Effector memory CD8-positive, alpha-beta T cell (primary cell): ENCODE measurements at places on chromosomes 12 and 14.

DNA sequence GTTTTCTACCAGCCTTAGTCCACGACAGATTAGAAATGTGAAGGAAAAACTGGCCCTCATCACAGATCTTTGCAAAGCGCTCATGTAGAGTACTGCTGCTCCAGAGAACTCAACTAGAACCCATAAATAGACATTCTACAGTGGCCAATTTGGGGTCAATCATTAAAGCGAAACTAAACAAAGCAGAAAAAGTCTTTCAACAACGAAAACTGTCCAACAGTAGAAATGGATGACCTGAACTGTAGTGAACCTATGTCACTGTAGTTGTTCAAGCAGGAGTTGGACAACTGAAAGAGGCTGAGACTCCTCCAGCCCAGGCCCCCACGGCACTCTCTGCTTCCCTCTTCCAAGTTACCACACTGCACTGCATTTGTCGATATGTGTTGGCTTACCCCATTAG, 472.6 kb downstream of the BCAT1 start:
- H3K4me1 ChIP-seq: no peaks in the 10 kb centered on the region
- DNase-seq: no peak
- no peak overlapping the region for H3K27ac ChIP-seq
- H3K4me3 ChIP-seq: no peak overlapping the region
- no peaks in the 10 kb centered on the region for H3K27me3 ChIP-seq
- no peaks in the 10 kb centered on the region for H3K36me3 ChIP-seq

GRCh38 chr12:124782132-124782531, 81.5 kb downstream of the SCARB1 start:
- no peak for DNase-seq
- no peak overlapping the region for H3K27ac ChIP-seq
- H3K4me3 ChIP-seq: no peak overlapping the region

DNA sequence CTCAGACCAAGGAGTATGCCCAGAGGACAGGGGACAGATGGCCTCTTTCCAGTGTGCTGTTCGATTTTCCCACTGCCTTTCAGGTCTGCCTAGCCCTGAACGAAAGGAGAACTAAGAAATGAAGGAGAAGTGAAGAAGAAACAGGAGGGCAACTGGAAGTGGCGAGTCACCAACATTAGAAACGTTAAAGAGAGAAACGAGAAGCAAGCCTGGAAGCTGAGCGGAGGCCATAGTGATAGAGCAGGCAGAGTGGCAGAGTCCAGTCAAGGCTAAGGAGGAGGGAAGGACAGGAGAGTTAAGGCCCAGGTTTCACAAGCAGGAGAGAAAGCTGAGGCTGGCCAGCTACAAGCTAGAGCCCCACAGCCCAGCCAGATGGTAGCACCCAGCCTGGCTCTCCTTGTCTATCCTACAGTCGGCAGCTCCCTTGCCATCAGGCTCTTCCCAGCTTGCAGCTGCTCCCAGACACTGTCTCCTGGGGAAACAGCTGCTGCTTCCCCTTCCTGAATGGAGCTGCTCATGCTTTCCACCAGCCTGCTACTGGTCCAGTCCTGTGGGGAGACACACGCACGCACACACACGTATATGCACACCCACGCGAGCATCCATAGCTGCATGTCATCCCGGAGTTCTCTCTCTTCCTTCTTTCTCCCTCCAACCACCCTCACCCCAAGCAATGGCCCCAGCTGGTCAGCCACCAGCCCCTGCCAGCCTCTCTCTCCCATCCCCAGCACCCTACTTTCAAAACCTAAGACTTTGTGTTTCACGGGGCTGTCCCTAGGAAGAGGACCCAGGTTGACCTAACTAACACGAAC, 139.7 kb upstream of the CCND2 start:
- H3K4me1 ChIP-seq: peaks cover 6% of the 10 kb centered on the region
- DNase-seq: no peak
- H3K27ac ChIP-seq: no peak overlapping the region
- no peaks in the 10 kb centered on the region for H3K27me3 ChIP-seq

DNA sequence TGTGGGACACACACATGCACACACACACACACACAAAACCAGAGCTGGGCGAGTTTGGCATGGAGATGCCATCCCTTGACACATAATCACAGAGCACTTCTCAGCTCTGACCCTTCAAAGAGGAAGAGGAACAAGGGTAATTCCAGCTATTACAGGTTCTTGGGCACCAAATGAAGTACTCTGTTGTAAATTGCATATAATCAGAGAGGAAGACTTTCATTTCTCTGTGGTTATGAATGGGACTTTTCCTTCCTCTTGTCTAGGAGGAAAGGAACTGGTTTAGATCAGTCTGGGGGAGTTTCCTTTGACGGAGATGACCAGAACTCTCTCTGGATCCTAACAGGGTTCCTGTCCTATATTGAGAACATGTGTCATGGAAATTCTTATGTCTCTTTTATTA, 26.4 kb upstream of the FGF6 start:
- H3K27me3 ChIP-seq: peaks cover 36% of the 10 kb centered on the region
- H3K4me3 ChIP-seq: no peak overlapping the region
- no peak overlapping the region for H3K27ac ChIP-seq
- H3K4me1 ChIP-seq: no peaks in the 10 kb centered on the region
- H3K36me3 ChIP-seq: no peaks in the 10 kb centered on the region

GRCh38 chr12:65493913-65494245, 215.4 kb downstream of the MSRB3 start:
- peaks cover 9% of the 10 kb centered on the region for H3K27me3 ChIP-seq
- no peak overlapping the region for H3K27ac ChIP-seq
- no peak for DNase-seq
- H3K36me3 ChIP-seq: no peaks in the 10 kb centered on the region
- no peak overlapping the region for H3K4me3 ChIP-seq

DNA sequence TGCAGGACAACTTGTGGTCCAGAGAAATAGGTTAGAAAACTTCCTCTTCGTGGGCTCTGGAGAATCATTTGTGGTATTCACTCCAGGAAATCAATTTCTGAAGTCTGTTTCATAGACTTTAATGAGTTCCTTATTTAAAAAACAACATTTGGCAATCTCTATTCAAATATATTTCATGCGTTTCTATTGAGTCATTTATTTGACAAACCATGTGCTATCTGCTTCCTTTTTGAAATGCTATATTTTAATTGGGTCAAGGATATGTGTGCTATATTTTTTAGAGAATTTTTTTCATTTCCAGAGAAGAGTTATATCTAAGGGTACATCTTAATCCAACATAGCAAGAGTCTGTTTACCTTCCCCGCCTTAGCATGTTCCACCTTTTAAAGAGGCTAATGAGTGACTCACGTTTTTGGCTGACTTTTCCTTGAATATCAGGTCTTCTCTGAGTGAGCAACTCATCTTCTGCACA, 252.4 kb upstream of the EGLN3 start:
- no peaks in the 10 kb centered on the region for H3K4me1 ChIP-seq
- no peak overlapping the region for H3K27ac ChIP-seq
- DNase-seq: no peak
- no peaks in the 10 kb centered on the region for H3K36me3 ChIP-seq

DNA sequence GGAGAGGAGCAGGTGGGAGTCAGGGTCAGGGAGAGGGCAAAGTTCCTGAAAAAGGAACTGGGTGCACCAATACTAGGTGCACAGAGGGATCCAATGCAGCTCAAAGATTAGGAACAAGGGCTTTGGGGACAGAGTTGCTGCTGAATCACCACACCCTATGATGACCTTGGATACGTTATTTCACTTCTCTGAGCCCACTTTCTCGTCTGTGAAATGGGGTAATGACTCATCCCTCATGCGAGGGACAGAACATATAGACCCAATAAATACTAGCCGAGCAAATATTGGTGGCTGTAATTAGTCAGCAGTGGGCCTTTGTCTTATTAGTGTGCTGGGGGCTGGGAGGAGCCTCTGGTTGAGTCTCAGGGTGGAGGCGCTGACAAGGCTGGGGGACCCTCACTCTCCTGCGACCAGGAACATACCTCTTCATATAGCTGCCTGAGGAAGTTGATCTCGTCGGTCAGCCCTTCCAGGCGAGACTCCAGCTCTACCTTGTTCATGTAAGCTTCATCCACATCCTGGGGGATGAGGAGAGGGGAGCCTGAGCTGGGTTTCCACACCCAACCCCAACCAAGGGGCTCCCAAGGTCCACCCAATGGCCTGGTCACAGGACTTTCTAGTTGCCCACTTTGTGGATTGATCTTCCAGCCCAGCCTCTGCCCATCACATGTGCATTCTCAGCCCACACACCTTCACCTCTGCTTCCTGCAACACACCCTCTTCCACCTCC, 4.5 kb downstream of the KRT8 start:
- no peak overlapping the region for H3K27ac ChIP-seq
- peaks cover 2% of the 10 kb centered on the region for H3K36me3 ChIP-seq
- H3K27me3 ChIP-seq: peaks cover 40% of the 10 kb centered on the region
- DNase-seq: no peak
- peaks cover 4% of the 10 kb centered on the region for H3K4me1 ChIP-seq
- no peak overlapping the region for H3K4me3 ChIP-seq

GRCh38 chr14:84351646-84352045, 1178.3 kb upstream of the FLRT2 start:
- no peak for DNase-seq
- H3K36me3 ChIP-seq: no peaks in the 10 kb centered on the region
- H3K27me3 ChIP-seq: no peaks in the 10 kb centered on the region
- no peak overlapping the region for H3K27ac ChIP-seq
- H3K4me3 ChIP-seq: no peak overlapping the region

- peaks cover 5% of the 10 kb centered on the region for H3K4me1 ChIP-seq
- DNase-seq: no peak
- H3K4me3 ChIP-seq: peak overlapping the region; percentile 81
- peaks cover 3% of the 10 kb centered on the region for H3K36me3 ChIP-seq
- H3K27me3 ChIP-seq: no peaks in the 10 kb centered on the region
- H3K27ac ChIP-seq: peak overlapping the region; percentile 94
Measured at GRCh38 chr14:77640756-77641533, 24.5 kb upstream of the SPTLC2 start.

GRCh38 chr12:43737646-43738045, 20.9 kb downstream of the PUS7L start:
- H3K27me3 ChIP-seq: no peaks in the 10 kb centered on the region
- H3K4me1 ChIP-seq: no peaks in the 10 kb centered on the region
- no peak overlapping the region for H3K27ac ChIP-seq
- no peak for DNase-seq
